ENCODE measurements at places on chromosomes 6 and 20. TPM values are rescaled to one million over a fixed set of nuclear protein-coding genes. Genes with fewer than 3 reads are reported as not detected.

OPRM1 gene
- polyA plus RNA-seq, result not detected

LAMA4 gene
- 0.12 TPM for polyA plus RNA-seq

HLA-DOA gene
- not detected for polyA plus RNA-seq

KCNK16 gene
- not detected for polyA plus RNA-seq

TTK gene
- 15.3 TPM for polyA plus RNA-seq

MEI4 gene
- polyA plus RNA-seq, result 0.01 TPM

DNA sequence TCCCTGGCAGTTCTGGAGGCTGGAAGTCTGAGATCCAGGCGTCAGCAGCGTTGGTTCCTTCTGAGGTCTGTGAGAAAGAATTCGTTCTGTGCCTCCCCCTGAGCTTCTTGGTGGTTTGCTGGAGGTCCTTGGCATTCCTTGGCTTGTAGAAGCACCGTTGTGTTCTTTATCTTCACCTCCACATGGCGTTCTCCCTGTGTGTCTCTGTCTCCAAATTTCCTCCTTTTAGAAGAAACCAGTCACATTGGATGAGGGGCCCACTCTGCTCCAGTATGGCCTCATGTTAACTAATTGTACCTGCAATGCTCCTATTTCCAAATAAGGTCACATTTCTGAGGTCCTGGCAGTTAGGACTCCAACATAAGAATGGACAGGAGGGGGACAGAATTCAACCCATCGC lies 73.0 kb upstream of the BACH2 start:
- no peak for DNase-seq

- no peak for DNase-seq
Observed at GRCh38 chr6:165404697-165405096, 95.3 kb upstream of the C6orf118 start.

DNA sequence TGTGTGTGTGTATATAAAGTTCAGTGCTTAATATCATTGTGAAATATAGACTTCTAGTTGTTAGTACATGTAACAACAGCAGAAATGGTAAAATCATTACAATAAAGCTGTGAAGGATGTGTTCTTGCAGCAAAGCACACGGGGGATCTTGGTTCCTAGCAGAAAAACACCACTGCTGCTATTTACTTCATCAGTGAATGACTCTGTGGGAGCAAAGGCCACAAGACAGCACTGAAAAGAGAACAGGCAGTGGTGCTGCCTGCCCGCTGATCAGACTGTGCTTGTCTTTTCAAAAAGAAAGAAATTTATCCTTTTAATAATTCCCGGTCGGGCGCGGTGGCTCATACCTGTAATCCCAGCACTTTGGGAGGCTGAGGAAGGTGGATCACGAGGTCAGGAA lies 689.9 kb upstream of the CITED2 start:
- DNase-seq, result no peak

DNA sequence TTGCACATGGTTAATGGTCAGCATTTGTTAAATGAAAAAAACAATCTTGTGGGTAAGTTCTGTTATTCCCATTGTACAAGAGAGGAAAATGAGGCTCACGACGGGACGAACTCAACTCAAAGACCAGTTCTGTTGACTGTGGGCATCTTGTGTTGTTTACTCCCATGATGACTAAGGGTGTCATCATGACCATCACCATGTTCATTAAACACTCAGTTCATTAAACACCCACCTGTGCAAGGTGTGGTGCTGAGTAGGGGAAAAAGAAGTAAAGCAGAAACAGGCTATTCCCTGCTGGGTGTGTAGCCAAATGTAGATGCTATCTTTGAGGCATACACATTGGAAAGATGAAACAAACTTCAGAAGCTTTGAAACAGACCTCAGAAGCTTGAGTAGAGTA lies 4.5 kb downstream of the CHMP4B start:
- DNase-seq, result no peak

- no peak for DNase-seq
Observed at GRCh38 chr6:111503660-111504059, 20.6 kb upstream of the REV3L start.

DNA sequence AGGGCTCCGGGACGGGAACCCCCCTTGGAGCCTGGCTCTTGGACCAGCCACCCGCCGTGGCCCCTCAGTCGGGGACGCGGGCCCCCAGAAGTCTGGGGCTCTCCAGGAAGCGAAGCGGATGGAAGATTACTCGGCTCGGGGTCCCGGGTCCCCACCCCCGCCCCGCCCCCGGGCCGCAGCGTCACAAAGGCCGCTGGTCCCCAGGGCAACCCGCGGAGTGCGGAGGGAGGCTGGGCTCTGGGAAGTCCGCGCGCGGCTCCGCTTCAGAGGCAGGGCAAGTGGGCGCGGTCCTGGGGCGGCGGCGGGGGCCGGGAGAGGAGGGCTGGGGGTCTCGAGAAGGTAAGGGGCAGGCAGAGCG lies at the start of gene FNDC11:
TSS of gene FNDC11 (plus strand) at position 227 of the 358 bp plus-strand sequence. CDS start 1,505 bp downstream, outside the sequence.
- DNase-seq, result no peak

DNA sequence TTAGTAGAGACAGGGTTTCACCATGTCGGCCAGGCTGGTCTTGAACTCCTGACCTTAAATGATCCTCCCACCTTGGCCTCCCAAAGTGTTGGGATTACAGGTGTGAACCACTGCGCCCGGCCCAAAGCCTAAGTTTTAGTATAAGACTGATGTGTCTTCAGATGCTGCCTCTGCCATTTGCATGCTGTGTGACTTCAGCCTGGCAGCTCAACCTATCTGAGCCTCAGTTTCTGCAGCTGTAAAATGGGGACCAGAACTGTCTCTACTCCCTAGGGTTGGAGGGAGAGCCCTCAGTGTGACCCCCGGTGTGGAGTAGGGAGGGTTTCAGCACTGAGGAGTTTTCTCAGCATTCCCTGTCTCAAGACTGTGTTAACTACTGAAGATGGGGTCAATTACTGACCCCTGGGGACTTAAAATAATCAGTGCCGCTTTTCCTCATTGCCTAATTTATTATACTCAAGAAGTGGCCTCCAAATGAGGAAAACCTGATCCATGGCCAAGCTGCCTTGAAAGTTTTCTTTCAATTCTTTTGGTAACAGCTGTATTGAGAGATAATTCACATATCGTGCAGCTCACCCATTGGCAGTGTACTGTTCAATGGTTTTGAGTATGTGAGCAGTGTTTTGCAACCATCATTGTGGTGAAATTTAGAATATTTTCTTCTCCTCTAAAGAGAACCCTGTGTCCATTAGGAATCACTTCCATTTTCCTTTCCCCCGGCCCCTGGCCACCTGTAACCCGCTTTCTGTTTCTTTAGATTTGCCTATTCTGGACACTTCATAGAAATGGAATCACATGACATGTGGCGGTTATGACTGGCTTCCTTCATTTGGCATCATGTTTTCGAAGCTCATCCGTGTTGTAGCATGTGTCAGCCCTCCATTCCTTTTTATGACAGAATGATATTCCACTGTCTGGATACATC lies 64.8 kb downstream of the PHACTR3 start:
- DNase-seq, result no peak

- no peak for DNase-seq
Observed at GRCh38 chr20:38833857-38834164, 28.3 kb downstream of the PPP1R16B start.

- DNase-seq, result no peak
Observed at GRCh38 chr6:147238164-147238563, 33.9 kb downstream of the STXBP5 start.

DNA sequence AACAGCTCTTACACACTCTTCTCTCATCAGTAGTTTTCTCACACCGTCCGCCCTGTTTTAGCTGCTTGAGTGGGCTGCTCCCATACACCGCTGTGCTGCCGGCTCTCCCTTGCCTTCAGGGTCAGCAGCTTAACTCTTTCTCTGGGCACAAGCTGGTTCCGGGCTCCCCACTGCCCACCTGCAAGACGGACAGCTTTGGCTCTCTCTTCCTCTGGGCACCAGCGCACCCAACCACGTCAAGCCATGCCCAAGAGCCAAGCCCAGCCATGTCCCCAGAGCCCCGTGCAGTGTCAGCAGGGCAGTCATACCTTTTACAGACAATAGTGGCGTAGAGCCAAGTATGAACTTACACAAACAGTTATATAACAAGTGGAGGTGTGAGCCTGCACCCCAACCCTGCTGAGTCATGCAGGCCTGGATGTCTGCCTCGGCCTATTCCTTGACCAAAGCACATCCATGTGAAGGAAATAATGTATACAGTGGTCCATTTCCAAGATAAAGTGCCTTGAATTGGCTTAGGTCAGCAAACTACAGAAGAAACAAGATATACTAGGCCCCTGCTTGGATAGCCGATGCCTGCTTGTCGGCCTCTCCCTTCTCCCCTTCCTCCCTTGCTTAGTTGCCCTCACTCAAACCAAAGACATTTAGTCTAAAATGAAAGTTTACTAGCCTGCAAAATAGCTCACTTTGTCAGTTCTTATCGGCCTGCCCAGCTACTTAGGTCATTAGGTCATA lies 89.3 kb downstream of the JPH2 start:
- no peak for DNase-seq

- DNase-seq, result no peak
Observed at GRCh38 chr6:24621626-24622289, 24.2 kb downstream of the KIAA0319 start.

DNA sequence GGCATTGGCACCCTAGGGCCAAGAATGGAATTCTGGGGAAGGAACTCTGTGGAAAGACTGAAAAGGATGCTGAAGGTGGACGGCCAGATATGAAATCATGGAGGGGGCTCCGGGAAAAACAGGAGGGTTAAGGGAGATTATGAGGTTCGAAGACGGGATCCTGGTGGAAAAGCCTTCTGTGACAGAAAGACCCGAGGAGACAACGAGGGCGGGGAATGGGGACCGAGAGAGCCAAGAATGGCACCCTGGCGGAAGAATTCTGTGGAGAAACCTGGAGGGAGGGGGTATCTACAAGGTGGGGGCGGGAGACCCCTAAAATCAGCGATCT lies 426 bp downstream of the TRMT6 start:
- no peak for DNase-seq

GRCh38 chr6:116925088-116925794 lies 48.2 kb downstream of the RFX6 start:
- DNase-seq, result no peak

DNA sequence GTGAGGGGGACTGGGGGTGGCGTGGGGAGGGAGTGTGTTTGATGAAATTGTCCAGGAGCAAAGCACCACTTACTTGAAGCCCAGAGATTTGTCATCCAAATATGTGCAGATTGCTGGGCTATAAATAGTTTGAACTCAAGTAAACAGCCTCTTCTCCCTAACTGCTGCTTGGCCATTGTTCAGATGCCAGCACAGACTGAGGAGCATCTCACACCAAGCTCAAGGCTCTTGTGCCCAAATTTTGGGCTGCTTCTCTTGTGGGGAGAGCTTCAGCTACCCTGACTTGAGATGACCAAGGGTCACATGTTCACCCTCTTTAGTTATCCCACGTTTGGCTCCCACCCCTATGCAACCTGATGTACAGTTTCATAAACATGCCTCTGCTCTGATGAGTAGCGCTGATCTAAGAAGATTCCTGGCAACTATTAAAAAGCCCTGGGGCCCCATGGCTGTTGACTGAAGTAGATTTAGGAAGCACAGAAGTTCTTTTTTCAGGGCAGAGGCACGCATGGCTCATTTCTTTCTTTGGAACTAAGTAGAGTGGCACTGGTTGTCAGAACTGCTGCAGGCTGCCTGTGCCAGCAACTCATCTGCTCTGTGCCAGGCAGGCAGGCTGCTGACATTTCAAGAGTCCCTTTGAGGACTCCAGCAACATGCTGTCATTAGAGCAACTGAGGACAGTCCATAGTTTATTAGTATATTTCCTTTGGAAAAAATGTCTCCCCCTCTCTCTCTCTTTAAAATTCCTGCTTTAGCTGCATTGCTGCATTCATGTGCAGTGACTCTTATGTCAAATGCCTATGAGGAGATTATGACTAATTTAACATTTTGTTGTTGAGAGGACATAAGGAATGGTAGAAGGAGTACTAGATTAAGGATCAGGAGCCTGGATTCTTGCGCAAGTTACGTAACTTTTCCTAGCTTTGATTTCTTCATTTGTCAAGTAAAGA lies 9.6 kb upstream of the PKIG start:
- DNase-seq, result peak; percentile 89

DNA sequence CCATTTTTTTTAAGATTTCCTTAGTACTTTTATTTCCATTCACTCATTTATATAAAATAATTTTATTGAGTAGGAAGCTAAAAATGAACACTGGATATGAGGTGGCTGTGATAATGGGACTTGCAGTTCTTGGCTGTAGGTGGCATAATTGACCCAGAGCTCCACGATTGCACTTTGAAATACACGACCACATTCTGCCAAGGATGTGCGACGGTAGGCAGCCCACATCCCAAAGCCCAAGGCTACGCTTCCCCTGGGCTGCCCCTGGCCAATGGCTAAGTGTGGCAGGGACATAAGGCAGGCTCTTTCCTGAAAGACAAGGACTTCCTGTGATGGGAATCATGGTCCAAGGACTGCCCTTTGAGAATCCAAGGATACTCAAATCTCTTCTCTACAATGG lies 43.7 kb upstream of the ADTRP start:
- no peak for DNase-seq

- no peak for DNase-seq
Observed at GRCh38 chr6:1479601-1480221, 90.3 kb downstream of the FOXF2 start.

GRCh38 chr6:133225560-133225959 lies 15.6 kb upstream of the EYA4 start:
- no peak for DNase-seq

DNA sequence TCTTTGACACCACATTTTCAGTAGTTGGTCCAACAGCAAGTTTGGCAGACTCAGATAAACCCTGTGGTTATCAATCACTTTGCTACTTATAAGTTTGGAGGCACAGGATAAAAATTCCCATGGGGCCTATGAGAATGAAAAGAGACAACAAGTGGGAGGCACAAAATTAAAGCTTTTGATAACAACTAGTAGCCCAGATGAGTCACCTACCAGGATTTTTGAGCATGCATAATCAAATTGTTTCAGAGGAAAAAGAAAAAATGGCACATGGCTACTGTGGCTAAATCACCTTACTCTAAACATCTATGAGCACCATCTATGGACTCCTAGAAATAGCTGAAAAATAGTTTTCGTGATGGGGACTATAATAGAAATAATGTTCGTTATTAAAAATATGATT lies 40.8 kb upstream of the BMP5 start:
- DNase-seq, result no peak

DNA sequence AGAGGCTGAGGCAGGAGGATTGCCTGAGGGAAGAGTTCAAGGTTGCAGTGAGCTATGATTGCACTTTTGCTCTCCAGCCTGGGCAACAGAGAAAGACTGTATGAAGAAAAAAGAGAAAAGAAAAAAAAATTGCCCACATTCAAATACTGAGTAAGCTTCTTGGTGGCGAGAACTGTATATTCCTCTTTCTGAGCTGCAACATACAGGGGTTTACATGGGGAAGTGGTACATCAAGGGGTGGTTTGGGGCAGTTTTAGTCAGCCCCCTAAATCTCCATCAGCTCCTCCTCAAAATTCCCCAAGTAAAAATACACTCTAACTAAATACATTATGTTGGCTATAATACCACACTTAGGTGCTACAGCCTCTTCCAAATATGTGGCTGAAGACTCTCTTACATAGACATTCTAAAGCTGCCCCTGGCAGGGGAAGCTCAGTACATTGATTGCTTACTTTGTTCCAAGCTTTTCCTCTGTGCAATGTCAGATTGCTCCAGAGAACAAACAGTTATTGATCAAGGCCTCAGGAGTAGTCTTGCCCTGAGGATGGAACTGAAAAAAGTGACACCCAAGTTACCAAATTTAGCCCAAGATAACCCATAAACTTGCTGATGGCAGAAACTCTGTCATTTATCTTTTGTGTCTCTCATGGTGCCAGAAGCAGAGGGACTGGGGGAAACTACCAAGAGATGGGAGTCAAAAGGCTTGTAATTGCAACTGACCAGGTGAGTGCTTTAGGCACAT lies 107.4 kb upstream of the RIPOR2 start:
- DNase-seq, result no peak
